ENCODE measurements at places on chromosomes 1 and 21.

GRCh38 chr1:86775395-86775794, 71.0 kb downstream of the SH3GLB1 start:
- peak; percentile 68 for DNase-seq

- peak; percentile 30 for DNase-seq
These were observed 614.3 kb downstream of the NCAM2 start for GRCh38 chr21:21612466-21612865.

DNA sequence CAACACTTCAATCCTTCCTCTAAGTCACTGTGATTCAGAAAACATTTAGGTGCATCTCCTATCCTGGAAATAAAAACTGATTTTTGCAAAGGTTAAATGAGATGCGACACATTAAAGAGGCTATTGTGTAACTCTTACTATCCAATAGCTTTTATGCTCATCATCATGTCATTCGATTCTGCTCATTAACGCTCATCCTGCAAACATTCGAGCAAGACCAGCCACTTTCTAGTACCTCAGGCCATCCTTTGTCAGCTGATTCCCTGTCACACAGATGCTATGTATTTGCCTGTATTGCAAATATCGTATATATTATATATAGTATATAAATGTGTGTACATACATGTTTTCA, 131.6 kb downstream of the TLR5 start:
- DNase-seq: no peak

- no peak for DNase-seq
These were observed 33.3 kb downstream of the LAMB3 start for GRCh38 chr1:209618756-209619420.

GRCh38 chr1:186494832-186495271, 33.9 kb upstream of the PDC start:
- no peak for DNase-seq

GRCh38 chr1:173002891-173003838, 47.6 kb downstream of the TNFSF18 start:
- no peak for DNase-seq

DNA sequence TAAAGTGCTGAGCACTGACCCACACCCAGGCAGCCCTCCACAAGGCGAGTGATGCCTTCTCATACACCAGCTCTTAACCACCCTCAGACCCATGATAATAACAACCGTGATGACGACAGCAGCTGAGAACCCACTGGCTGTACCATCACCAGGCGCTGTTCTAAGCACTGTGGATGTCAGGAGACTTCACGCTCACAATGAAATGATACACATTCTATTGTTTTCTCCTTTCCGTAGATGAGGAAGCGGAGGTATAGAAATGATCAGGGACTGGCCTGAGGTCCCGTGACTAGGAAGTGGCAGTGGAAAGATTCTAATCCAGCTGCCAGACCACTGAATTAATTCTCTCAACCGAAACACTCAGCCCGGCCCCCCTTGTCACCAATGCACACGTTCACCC, 32.6 kb downstream of the SDC3 start:
- peak; percentile 14 for DNase-seq

- DNase-seq: no peak
These were observed 1.7 kb downstream of the SERTAD4 start for GRCh38 chr1:210234329-210234757.

GRCh38 chr1:94486990-94487389, 54.6 kb downstream of the F3 start:
- DNase-seq: no peak

DNA sequence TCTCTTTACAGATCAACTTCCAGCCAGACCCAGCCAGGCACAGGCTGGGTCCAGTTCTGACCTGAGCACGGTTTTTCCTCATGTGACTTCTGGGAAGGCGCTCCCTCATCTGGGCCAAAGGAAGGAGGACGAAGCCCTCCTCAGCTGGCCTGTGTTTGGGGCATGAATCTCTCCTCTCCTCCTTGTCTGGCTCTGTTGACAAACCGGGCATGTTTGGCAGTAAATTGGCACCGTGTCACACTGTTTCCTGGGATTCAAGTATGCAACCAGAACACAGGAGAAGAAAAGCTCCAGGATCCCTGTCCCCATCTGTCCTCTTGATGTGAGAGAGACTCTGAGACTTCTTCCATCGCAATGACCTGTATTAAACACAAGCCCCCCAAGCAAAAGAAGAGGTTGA, 18.3 kb downstream of the NECAP2 start:
- DNase-seq: no peak

GRCh38 chr1:118291661-118292060, 106.6 kb upstream of the SPAG17 start:
- no peak for DNase-seq

DNA sequence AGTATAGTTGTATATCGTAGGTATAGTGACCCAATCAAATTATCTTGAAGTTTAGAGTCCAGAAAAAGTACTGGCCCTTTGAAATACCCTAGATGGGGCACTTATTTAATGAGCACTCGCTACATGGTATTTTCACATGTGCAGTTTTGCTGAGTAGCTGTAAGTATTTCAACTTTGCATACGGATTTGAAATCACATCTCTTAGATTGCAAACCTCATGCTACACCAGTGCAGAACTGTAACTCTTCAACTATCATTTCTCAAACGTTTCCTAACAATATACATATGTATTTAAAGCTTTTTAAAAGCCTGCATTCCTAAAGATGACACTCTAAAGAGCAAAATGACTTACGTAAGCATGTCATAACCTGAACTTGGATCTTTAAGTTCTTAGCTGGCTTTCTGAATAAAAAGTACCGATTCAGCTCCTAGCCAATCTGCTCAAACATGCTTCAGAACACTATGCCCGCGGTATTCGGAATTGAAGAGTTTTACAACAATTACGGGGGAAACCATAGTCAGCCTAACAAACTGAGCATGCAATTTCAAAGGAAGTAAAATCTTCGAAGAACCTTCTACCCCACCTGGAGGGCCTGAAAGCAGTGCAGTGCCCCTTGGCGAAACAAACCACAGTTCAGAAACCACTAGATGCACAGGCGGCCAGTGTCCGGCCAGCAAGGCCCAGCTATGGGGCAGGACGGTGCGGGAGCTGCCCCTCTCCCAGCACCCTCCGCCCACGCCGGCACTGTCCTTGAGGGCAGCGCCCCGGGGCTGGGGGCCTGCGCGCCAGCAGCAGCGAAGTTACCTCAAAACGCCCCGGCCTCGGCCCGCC, 863 bp downstream of the FH start:
- peak; percentile 61 for DNase-seq

GRCh38 chr1:226083302-226084101, 21.0 kb downstream of the H3-3A start:
- DNase-seq: peak; percentile 87

DNA sequence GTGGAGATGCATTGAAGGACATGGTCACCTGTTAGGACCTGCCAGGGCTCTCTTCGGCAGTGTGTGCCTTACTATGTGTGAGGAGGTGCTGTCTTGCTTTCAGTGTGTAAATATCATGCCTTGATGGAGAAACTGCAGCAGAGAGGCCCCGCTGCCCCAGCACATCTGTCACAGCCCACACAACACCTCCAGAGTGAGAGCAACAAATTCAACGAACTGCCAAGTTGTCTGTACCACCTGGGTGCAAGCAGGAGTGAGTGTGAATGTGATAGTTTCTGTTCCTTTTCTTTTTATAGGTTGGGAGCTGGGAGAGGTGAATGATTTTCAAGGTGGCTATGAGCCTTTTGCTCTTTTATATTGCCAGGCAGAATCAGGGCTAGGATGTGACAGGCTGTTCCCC, 114.6 kb upstream of the KIAA0040 start:
- no peak for DNase-seq

DNA sequence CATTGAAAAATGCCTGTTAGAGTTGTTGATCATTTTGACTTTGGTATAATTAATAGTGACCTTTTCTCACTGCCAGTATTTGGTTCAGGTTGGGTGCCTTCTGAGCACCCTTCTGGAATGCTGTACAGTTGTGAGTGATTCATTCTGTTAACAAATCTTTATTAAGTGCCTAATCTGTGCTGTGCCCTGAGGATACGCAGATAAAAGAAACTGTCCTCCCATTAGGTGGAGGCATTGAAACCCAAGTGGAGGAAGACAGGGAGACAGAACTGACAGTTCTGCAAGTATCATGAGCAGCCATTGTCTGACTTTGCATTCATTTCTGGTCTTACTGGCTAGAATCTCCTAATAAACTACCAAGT, 76.1 kb upstream of the ZNF326 start:
- no peak for DNase-seq

DNA sequence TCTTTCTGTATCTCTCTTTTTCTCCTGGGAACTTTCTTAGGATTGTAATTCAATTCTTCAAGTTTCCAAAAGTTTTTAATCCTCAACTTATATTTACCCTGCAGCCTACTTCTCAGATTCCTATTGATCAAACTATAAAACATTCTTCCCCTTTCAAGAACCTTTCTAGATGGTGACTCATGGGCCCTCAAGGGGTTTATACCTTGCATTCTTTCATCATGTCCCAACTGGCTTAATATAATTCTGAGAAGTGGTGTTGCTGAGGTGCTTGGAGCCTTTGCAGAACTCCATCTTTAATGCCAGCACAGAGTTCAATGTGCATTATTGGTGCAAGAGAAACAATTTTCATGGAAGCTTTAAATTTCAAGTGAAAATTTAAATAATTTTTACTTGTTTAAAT, 273.4 kb downstream of the VAV3 start:
- no peak for DNase-seq

DNA sequence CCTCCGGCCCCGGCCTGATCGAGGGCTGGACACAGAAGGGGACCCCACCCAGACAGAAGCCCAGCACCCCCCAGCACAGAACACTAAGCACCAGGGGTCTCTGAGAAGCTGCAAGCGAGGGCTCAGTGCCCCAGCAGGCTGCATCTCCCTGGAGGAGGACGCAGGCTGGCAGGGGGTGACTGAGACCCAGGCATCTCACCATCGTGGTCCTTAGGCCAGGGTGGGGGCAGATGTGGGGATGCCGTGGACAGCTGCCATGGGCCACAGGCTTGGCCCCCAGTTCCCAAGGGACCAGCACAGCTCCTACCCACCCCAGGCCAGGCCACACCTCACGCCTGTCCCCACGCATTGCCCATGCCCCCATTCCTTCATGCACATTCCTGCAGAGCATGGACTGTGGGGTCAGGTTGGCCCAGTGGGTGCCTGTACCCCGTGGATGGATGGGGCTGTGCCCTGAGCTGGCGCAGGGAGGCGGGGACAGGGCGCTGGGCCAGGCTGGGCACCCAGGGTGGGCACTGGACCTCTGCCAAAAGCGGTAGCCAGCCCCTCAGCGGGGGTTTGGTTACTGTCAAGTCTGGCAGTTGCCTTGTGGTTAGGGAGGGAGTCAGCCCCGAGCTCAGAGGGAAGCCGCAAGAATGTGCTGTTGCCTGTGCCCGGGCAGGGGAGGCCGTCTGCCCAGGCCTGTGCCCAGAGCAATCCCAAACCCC, 61.5 kb downstream of the ARHGEF16 start:
- no peak for DNase-seq

- DNase-seq: peak; percentile 97
These were observed 10.8 kb upstream of the DUSP12 start for GRCh38 chr1:161738627-161739287.

DNA sequence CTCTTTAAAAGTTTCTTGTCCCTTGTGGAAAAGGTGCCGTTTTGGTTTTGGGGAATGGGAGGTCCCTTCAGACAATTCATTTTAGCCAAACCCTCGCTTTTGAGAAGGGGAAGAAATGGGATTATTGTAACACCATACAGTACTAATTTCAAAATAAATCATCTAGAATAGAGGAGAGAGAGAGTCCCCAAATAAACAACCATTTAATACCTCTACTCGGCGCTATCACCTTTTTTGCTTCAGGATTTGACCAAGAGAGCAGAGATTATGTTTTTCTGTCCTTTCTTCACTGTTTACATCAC, 770 bp upstream of the RC3H1 start:
- DNase-seq: no peak

DNA sequence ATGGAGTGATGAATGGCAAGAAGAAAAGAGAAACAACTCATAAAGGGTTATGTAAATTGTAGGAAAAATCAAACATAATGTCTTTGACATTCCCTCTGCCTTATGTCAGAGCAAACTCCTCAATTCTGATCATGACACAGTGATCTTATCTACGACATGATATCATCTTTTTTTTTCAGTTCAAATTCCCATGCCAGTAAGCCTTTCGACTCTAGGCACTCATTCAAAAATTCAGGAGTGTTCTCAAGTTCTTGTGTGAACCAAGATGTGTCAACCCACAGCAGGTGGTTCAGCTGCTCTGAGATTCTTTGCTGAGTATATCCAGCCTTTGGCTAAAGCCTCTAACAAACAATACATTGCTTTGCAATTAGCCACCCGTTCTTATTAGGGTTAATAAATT, 97.1 kb upstream of the ESRRG start:
- DNase-seq: no peak

- peak; percentile 30 for DNase-seq
These were observed 8.3 kb upstream of the NVL start for GRCh38 chr1:224338150-224338838.

DNA sequence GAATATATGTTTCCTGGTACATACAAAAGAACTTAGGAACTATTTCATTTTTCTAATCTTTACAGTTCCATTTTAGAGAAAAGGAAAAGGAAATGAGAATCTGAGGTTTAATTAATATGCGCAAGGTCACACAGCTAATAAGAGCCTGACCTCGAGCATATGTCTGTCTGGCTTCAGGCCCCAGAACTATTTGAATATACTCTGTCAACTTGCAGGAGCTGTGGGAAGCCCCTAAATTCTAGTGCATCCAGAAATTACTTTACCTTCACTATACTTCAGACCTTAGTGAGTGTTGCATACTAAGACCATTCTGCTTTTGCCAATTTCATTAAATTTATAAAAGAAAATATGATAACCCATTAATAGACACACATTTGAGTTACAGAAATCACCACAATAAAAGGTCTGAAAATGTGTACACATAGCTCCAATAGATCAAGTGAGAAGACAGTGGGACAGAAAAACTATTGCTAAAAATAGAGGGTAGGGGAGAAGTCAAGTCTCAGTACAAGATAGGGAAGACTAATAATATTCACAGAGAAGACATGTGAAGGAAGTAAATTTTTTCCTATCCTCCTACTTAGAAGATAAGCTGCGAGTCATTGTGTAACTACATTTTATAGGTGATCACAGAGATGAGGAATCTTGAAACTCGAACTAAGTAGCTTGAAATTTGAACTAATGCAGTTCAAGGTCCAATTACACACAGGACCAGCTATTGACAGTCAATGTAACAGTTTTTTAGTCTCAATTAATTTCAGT, 3.8 kb downstream of the RGS13 start:
- DNase-seq: peak; percentile 63

- peak; percentile 75 for DNase-seq
These were observed 61.9 kb downstream of the DNTTIP2 start for GRCh38 chr1:93816970-93817678.

GRCh38 chr21:44603109-44603875, 2.9 kb downstream of the KRTAP10-7 start:
- no peak for DNase-seq

Data from OCI-M1 (cell line).